ENCODE measurements at places on chromosomes 1 and 21.

DNA sequence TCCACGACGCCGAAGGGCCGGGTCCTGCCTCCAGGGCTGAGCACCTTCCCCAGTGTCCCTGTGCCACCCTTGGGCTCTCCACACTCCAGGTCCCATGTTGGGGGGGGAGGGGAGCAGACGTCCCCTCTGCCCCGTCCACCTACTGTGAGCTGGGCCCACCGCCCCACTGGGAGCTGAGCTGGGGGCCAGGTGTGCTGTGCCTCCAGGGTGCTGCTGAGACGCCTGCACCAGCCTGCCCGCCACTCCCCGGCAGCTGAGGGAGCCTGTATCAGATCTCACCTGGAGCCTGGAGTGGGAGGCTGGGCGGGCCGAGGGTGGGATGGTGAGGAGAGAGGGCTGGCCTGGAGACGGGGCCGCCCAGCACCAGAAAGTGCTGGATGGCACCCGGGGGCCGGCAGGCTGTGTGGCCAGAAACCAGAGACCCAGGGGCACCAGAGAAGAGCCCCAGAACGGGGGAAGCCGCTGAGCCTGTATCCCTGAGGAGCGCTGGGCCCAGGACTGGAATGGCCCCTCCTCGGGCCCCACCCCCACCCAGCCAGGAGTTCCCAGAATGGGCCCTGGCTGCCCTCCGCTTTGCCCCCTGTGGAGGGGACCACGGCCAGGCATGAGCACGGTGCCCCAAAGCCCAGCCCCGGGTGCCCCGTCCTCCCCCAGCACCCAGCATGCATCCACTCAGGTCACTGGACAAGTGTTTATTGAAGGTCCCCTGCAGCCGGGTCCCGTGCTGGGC, 3.4 kb downstream of the TNFRSF18 start:
- no peak for DNase-seq

GRCh38 chr1:26060832-26061574, 6.4 kb downstream of the TRIM63 start:
- no peak for DNase-seq

DNA sequence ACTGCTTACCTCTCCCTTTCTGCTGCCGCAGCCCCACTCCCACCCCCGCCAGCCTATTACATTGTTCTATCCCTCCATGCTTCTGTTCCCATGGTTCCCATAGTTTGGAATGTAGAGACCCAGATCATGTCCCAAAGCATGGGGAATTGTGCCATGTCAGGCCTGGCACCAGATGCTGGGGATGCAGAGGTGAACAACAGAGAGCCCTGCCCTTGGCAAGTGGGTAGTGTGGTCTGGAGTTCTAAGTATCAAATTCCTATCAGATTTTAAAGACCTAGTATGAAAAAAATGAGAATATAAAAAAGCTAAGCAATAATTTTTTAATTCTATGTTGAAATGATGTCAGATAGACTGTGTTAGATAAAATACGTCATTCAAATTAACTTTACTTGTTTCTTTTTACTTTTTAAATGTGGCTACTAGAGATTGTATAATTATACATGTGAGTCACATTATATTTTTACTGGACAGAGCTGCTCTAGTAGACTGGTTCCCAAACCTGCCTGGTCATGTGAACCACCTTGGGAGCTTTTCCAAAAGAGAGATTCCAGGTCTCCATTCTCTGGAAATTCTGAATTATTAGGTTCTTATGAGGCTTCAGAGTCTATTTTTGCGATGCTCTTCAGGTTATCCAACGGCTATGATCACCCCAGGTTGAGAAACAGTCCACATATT, 113.0 kb upstream of the DAB1 start:
- DNase-seq: no peak

GRCh38 chr1:3524556-3525203, 70.2 kb downstream of the ARHGEF16 start:
- DNase-seq: no peak

- DNase-seq: no peak
These were observed 56.2 kb downstream of the ENAH start for GRCh38 chr1:225596736-225597135.

GRCh38 chr1:248842781-248843331, 4.8 kb downstream of the ZNF672 start:
- DNase-seq: no peak

GRCh38 chr1:244849189-244849866, 13.9 kb downstream of the COX20 start:
- DNase-seq: no peak

DNA sequence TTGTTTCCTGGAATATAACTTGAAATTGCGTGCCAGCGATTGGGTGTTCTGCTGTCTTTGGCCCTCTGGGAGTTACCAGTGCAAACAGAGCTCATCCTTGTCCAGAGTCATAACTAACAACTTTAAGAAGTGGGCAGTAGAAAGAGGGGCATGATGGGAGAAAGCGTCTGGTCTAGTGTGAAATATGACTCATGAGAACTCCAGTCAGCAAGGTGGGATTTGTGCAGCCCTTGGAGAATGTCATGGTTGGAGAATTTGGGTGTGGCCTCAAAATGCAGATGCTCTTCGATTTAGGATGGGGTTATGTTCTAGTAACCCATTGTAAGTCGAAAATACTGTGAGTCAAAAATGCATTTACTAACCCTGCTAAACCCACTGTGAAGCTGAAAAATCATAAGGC, 12.9 kb downstream of the ATP1B1 start:
- DNase-seq: no peak

- DNase-seq: peak; percentile 66
These were observed 81.3 kb upstream of the C21orf91 start for GRCh38 chr21:17900281-17900989.

DNA sequence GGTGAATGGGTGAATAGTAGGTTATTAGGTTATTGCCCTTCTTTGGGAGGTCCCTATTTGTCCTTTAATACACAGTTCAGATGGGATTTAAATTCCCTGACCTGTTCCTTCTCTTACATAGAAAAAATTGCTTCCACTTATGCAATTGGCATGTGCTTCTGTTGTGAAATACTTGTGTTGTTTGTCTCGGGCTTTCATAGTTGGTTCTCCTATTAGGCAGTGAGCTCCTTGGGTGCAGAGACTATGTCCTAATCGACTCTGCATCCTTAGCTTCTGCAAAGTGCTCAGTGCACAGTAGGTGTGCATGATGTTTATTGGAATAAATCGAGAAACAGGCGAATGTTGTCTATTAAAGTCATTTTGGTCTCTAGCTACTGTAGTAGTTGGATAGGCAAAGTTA, 1.3 kb upstream of the PDE4B start:
- no peak for DNase-seq

- DNase-seq: no peak
These were observed 35.0 kb upstream of the TMEM61 start for GRCh38 chr1:54945393-54945936.

DNA sequence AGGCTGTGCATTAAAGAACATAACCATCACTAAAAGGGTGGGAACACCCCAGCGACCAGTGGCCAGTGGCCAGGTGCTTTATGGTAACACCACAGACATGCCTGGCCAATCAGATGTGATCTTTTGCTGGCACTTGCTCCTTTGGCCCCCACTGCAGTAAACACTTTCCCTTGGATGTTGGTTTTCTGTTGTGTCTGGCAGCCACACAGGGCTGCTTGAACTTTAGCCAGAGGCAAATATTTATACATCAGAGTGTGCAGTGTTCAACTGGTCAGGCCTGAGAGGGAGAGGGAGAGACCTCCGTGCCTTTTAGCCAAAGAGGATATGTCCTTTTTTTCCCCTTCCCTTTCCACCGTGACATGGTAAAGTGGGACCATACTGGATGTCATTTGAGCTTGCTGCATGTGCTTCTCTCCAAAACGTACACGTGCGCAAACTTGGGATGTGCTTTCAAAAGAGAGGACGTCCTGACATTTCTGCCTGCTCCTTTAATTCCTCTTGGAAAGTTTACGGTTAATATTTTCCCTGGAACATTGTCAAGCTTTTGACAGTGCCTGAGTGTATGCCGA, 101.2 kb downstream of the NFIA start:
- DNase-seq: no peak

DNA sequence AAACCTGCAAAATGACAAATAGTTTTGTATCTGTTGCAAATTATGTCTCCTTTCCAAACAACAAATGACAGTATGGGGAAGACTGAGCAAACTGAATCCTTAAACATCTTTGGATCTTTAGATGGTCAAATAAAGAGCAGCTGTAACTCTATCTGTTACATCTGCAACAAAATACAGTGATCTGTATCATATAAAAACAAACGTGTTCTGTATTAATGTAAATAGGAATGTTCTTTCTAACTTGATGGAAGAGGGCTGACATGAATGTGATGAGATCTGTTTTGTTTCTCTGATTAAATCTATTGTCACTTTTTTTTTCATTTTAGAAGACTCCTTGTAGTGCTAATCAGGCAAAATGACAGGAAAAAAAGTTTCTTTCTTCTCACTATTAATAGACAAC, 159.5 kb downstream of the GPATCH2 start:
- no peak for DNase-seq

DNA sequence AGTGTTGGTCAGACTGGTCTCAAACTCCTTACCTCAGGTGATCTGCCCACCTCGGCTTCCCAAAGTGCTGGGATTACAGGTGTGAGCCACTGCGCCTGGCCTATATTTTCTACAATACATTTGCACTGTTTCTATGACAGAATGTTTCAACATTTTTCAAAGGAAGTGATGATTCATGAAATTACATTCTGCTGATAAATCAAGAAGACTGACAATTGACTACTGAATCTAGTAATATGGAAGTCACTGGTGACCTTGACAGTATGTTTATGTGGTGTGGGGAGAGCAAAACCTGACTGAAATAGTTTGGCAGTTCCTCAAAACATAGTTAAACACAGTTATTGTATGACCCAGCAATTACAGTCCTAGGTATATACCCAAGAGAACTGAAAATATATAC, 18.1 kb downstream of the LRIF1 start:
- no peak for DNase-seq

GRCh38 chr1:87899746-87900145, 571.1 kb downstream of the LMO4 start:
- no peak for DNase-seq

- DNase-seq: no peak
These were observed 1382.9 kb downstream of the MRPL39 start for GRCh38 chr21:24224422-24224821.

DNA sequence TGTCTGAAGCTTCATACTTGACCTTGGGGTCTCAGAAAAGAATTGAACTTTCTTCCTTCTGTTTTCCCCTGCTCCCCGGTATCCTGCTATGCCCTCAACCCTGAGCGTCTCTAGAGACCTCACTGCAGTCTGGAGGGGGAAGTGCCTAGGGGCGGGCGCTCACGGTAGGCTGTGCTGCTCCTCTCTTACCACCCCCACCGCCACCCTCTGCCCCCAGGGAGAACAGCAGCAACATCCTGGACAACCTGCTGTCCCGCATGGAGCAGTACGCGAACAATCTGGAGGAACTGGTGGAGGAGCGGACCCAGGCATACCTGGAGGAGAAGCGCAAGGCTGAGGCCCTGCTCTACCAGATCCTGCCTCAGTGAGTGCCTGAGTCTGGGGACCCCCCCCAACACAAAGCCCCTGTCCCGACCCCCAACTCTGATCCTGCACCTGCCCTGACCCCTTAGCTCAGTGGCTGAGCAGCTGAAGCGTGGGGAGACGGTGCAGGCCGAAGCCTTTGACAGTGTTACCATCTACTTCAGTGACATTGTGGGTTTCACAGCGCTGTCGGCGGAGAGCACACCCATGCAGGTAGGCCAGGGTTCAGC, 10.3 kb downstream of the NPR1 start:
- no peak for DNase-seq

- DNase-seq: no peak
These were observed 101.5 kb upstream of the CSF3R start for GRCh38 chr1:36583980-36584782.

- DNase-seq: peak; percentile 57
These were observed 92.3 kb downstream of the KCNT2 start for GRCh38 chr1:196515904-196516303.

DNA sequence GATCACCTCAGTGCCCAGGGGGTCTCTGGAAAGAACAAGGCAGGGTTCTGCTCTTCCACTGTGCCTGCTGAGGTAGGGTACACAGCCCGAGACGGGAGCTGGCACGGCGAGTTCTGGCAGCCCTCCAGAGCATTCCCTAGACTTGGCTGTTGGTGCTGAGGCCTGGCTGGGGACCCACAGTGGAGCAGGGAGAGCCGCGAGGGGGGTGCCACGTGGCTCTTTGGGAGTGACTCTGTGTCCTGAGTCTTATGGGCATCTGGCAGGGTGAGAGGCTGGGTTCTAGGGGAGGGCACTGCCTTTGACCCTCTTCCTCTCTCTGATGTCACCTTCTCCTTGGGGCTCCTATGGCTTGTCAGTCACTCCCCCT, 336.4 kb downstream of the CAMTA1 start:
- DNase-seq: no peak

GRCh38 chr1:39214714-39214997, 10.2 kb downstream of the MACF1 start:
- DNase-seq: no peak

GRCh38 chr1:3183411-3183810, 114.4 kb downstream of the PRDM16 start:
- DNase-seq: no peak

GRCh38 chr1:192726820-192727504, 81.9 kb upstream of the RGS2 start:
- DNase-seq: peak; percentile 55

GRCh38 chr1:225691377-225691776, 38.5 kb upstream of the ENAH start:
- no peak for DNase-seq

DNA sequence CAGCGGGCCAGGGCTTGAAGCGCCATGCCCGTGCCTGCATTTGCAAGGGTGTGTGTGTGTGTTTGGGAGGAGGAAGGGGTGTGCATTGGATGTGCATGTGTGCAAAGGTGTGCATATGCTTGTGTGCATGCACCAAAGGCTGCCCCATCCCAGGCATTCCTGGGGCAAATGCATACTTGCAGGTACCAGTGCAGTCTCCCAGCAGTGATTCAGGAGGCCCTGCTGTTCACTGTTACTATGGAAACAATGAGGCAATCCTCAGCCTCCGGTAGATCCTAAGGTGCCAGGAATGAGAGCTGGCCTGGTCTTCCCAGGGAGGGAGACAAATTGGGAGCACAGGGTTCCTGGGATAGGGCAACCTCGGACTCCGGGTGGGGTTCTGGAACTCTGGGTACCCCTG, 7.5 kb upstream of the FNDC5 start:
- DNase-seq: no peak

GRCh38 chr1:45550401-45551351, at the start of gene AKR1A1:
TSS of gene AKR1A1 (plus strand) at chr1:45550826. CDS start at chr1:45561795, 10,969 bp downstream.
- peak; percentile 96 for DNase-seq

DNA sequence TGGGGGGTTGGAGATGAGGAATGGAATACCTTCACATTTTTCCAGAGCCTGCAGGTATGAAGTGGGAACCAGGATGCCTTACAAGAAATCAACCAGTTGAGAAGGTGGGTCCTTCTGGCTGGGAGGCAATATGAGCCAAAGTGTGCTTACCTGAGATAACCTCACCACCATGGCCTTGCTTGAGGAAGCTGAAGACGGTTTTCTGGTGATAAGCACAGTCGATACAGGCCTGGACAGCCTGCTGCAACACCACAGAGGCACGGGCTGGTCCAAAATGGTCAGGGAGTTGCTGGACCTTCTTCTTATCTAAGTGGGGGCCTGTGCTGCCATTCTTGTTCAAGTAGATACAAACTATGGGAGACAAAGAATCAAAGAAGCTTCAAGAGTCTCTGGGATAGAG, 27.0 kb upstream of the SLFNL1 start:
- no peak for DNase-seq

All from OCI-M1 (cell line).